ENCODE measurements at places on chromosomes 5 and 9.
A peak's percentile ranks its signal among the peaks of the same experiment; 100 is the strongest.

- DNase-seq = peak; percentile 79
Measured at GRCh38 chr5:149485655-149486615, 65.3 kb downstream of the CSNK1A1 start.

- DNase-seq = no peak
Measured at GRCh38 chr5:174622067-174622466, 102.3 kb upstream of the MSX2 start.

DNA sequence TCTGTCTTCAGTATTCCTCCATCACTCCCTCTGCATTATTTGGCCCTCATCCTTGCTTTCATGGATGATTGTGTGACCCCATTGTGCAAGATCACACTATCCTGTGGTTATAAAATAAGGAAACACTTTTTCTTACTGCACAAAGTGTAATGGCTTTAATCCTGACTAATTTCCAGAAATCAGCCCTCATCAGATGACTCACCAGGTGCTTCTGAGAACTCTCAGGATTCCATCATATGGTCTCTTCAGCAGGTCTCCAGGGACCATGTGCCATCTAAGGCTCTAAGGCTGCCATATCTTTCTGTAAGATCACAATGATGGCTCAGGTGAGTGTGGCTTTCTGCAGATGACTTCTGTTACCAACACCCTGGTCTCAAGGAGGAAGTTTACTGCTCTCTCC, 27.3 kb upstream of the FER start:
- no peak for DNase-seq

- no peak for DNase-seq
Measured at GRCh38 chr9:4639420-4639819, 22.7 kb upstream of the PLPP6 start.

GRCh38 chr5:124843596-124843899, 97.1 kb upstream of the ZNF608 start:
- no peak for DNase-seq

DNA sequence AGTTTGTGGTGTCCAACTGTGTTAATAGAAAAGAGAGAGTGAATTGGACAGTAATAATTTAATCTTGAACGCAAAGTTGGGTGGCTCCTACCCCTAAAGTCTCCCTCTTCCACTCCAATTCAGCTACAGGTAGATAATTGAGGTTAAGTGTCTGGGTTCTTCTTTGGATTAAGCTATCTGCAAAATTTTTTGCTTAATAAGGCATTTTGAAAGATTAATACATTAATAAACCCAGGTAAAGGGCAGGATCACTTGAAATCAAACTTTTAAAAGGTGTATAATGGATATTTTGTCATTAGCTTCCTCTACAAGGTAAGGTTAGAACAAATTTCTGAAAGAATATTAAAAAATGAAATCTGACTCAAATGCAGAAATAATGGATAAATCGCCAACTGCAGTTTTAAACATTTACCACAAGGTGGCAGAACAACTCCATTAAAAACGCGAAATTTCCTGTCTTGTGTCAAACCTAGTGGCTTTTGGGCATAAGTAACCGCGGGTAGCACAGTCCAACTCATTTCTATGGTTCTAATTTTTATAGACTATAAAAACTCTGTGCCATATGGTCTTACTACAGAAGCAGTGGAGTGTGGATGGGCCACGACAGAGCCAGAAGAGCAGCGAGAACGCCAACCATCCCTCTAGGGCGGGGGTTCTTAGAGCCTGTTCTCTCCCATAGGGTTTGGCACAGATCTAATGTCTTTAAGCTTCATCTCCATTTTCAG, 276.5 kb downstream of the ARHGEF28 start:
- DNase-seq = peak; percentile 11

- DNase-seq = no peak
Measured at GRCh38 chr5:37212096-37212495, 37.1 kb downstream of the CPLANE1 start.

GRCh38 chr5:91418158-91418557, 35.0 kb upstream of the ARRDC3 start:
- no peak for DNase-seq

GRCh38 chr5:134975078-134975715, 7.5 kb downstream of the CATSPER3 start:
- DNase-seq = no peak

DNA sequence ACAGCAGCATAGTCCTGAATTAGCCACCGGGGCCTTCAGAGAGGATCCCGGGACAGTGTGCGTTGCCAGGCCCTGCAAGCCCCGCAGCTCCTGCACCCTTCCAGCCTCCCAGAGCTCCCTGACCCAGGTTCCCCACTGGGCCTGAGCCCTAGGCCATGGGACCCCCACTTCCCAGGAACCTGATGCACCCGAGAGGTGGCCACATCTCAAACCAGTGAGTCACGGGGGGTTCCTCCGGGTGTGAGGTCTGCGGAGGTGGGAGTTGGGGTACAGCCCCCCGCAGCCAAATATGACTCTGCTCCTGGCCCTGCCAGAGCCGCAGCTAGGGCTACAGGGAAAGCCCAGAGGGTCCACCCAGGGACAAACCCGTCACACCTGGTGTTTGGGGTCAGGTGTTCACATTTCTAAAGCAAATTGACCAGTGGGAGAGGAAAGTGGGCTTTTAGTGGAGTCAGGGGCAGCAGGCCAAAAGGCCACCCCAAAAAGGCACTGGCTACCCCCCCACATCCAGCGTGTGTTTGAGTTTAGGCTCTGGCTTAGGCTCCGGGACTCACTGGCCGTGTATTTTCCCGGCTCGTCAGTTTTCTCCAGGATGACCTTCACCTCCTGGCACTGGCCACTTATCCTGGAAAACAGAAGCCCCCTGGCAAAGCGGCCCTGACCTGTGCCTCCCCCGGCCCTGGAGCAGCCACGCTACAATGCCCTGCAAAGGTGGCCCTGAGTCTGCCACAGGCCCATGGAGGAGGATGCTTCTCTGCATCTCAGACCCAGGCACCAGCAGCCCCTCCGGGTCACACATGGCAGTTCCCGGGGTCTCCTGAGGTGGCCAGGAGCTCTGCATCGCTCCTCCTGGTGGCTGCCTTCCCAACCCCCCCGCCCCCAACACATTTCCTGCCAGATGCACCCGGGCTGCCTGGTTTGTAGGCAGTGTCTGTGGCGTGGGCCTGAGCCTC, 17.4 kb upstream of the OBP2B start:
- DNase-seq = no peak

GRCh38 chr9:16030528-16031185, 477.8 kb downstream of the CCDC171 start:
- peak; percentile 80 for DNase-seq

GRCh38 chr9:36868586-36869282, 165.3 kb downstream of the PAX5 start:
- DNase-seq = no peak

GRCh38 chr9:118761016-118761790, 608.0 kb downstream of the BRINP1 start:
- no peak for DNase-seq

DNA sequence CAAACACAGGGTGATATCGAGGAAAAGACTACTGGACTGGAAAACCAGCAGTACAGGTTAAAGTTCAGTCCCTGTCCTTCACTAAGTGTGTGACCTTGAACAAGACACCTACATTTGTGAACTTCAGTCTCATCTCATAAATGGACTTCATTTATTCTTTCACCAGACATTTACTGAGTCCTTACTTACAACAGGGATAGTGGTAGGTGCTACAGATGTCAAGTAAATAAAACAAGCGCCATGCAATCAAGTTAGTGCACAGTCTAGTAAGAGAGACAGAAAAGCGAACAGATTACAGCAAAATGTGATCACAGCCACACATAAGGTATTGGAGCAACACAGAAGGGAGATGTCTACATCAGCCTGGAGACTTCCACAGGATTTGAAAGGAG, 413.2 kb downstream of the ACTL7B start:
- DNase-seq = no peak

DNA sequence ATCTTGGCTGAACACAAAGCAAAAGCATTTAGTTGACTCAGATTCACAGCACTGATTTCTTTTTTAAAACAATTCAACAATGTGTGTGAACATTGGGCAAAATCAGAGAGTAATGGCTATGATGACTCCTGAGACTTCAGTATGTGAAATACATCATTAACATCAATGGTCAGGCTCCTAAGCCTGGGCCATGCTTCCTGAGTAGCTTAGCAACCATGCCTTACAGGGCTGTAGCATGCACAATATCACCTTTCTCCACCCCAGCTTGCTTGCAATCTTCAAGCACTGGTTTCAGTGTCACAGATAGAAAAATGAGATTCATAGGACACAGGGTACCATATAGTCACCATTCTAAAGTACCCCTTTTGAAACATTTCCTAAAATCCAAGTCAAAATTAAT, 41.3 kb downstream of the MACROH2A1 start:
- DNase-seq = no peak

- DNase-seq = no peak
Measured at GRCh38 chr5:24480952-24481351, 163.8 kb downstream of the CDH10 start.

GRCh38 chr5:179679014-179679674, 1.7 kb downstream of the CBY3 start:
- DNase-seq = peak; percentile 80

- peak; percentile 77 for DNase-seq
Measured at GRCh38 chr5:177607452-177608192, 7.7 kb downstream of the B4GALT7 start.

- no peak for DNase-seq
Measured at GRCh38 chr5:1405121-1405520, 40.1 kb downstream of the SLC6A3 start.

GRCh38 chr5:35685161-35685560, 67.5 kb downstream of the SPEF2 start:
- no peak for DNase-seq

DNA sequence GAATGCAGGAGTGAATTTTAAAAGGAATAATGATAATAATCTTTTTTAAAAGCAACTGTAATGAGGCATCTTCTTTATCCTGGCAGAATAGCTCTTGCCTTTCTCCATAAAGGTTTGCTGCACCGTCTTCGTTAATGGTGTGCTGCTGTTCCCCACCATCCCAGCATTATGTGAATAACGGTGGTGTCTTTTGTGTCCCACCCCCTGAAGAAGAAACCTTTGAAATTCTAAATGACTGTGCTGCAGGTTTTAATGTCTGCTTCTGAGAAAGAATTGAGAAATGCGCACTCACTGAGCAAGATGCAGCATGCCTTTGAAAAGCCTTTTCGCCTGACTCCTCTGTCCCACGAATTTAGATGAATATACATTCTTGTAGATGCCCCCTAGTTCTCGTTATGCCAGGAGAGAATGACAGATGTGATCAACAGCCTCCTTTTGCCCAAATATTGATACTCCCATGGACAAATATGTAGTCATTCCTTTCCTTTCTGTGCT, 246.1 kb upstream of the ZNF462 start:
- DNase-seq = no peak

- DNase-seq = no peak
Measured at GRCh38 chr9:131333771-131334628, 44.5 kb downstream of the PLPP7 start.

DNA sequence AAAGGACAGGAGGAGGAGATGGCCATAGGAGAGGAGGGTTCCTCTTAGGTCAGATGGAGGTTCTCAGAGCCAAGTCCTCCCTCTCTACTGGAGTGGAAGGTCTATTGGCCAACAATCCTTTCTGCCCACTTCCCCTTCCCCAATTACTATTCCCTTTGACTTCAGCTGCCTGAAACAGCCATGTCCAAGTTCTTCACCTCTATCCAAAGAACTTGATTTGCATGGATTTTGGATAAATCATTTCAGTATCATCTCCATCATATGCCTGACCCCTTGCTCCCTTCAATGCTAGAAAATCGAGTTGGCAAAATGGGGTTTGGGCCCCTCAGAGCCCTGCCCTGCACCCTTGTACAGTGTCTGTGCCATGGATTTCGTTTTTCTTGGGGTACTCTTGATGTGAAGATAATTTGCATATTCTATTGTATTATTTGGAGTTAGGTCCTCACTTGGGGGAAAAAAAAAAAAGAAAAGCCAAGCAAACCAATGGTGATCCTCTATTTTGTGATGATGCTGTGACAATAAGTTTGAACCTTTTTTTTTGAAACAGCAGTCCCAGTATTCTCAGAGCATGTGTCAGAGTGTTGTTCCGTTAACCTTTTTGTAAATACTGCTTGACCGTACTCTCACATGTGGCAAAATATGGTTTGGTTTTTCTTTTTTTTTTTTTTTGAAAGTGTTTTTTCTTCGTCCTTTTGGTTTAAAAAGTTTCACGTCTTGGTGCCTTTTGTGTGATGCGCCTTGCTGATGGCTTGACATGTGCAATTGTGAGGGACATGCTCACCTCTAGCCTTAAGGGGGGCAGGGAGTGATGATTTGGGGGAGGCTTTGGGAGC, 3.1 kb downstream of the EGR1 start:
- no peak for DNase-seq

- DNase-seq = no peak
Measured at GRCh38 chr5:103587185-103587748, 24.7 kb upstream of the NUDT12 start.

DNA sequence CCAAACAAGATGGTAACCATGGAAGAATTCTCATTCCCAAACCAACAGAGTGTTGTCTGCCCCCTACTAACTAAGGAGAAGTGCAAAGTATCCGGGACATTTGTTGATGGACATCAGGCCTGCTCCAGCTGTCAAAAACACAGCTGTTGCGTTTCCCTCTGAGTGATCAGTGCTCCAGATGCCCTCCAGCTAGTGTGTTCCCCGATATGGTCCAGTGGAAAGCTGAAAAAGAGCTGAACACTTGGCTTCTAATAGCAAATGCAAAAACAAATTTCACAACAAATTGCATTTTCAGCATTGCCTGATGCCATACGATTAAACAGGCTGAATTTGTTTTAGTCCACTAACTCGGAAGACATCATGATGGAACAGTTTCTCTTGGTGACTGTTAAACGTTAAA, 1398.7 kb downstream of the PTPRD start:
- DNase-seq = no peak

DNA sequence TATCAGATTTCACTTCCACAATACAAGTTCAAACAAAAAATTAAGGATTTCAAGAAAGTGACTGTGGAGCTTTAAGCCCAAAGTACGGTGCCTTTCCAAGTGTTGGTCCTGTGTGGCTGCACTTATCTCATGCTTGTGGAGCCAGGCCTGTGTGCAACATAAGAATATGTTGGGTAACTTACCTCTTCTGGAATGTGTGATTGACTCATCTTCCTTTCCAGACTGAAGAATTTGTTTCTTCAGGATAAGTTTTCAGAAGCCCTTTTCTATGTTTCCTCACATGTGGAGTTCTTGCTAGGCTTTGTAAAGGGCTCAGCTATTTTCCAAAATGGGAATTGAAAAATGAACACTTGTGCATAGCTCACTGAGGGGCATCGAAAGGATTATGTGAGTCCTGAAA, 485.1 kb upstream of the PAPPA start:
- DNase-seq = no peak

DNA sequence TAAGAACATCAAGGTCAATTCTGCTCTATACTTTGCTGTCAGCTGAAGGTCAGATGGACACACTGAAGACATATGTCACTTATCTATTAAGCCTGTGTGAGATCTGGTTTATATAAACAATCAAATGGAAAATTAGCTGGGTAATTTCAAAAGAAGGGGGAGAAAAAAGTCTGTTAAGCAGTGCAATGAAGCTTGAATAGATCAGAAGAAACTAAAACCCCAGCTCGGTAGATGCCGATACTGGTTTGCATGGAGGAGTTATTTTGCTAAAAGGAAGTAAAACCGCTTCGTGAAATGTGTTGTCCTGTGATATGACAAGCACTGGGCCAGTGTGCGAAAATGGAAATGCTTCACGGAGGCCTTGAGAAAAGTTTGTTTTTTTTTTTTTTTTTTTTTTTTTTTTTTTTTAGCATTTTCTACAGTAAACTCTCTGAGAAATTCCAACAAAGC, 148.8 kb downstream of the MEF2C start:
- DNase-seq = no peak

- DNase-seq = no peak
Measured at GRCh38 chr9:123656565-123656964, 273.4 kb downstream of the DENND1A start.

All from hematopoietic multipotent progenitor cell (in vitro differentiated cells).